ENCODE measurements at places on chromosomes 1 and 21. TPM values are rescaled to one million over a fixed set of nuclear protein-coding genes. Genes with fewer than 3 reads are reported as not detected.

The CSF1 gene
- total RNA-seq: 24.6 TPM

The ROR1 gene
- 10.4 TPM for total RNA-seq

The LYST gene
- 4.6 TPM for total RNA-seq

The DDI2 gene
- total RNA-seq: 9.3 TPM

The PRMT2 gene
- total RNA-seq: 46.7 TPM

The OR2AK2 gene
- total RNA-seq: not detected

The SYNC gene
- total RNA-seq: 12.4 TPM

The AMY1C gene
- not detected for total RNA-seq
